ENCODE measurements at places on chromosomes 1 and 21. TPM values are rescaled to one million over a fixed set of nuclear protein-coding genes. Genes with fewer than 3 reads are reported as not detected.

DNA sequence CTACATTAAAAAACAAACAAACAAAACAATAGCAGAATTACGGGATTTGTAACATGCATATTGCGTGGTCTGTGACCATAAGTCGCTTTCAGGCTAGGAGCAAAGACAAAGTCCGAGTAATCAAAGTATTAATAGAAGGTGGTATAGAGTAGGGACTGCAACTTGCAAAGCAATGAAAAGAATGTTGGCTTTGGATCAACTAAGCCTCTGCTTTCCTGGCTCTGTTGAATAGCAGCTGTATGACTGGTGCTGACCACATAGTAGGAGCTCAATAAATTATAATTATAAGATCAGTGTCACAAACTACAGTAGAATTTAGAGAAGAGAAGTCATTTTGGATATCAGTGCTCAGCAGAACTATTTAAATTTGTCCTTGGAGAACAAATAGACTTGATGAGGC is 586.4 kb downstream of the DPYD start:
- peak; percentile 91 for DNase-seq

- peak; percentile 56 for DNase-seq
Observed at GRCh38 chr1:15304708-15305467, 57.9 kb downstream of the FHAD1 start.

DNA sequence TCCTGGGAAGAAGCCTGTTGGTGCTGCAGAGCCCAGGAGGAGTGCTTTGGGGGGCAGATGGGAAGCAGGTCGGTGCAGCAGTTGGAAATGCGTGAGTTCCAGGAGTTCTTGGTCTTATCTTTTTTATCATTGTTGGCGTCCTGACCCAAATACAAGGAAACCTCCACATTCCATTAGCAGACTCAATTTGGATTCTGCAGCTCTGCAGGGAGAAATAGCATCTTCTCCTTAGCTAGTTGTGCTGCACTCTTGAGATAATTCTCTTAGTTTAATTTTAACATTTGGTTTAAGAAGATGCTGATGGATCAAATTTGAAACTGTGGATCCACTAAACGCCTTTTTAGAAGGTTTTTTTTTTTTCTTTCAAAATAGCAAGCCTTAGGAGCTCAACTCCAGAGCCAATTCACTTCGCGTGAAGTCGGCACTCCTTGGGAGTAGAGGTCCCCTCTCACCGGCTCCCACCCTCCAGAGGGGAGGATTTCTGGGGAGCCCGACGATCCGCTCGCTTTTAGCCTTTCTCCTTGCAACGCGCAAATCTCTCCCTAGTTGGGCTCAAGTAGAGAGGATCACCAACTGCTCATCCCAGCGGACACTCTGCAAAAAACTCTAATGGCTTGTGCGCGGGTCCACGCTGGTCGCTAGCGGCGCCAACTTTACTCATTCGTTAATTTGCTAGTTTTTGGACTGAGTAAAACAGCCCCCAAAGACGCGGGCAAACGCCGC is 1.3 kb downstream of the PLD5 start:
- DNase-seq: no peak

Gene KPRP
- not detected for total RNA-seq

- no peak for DNase-seq
Observed at GRCh38 chr1:33886496-33886895, 22.6 kb downstream of the HMGB4 start.

DNA sequence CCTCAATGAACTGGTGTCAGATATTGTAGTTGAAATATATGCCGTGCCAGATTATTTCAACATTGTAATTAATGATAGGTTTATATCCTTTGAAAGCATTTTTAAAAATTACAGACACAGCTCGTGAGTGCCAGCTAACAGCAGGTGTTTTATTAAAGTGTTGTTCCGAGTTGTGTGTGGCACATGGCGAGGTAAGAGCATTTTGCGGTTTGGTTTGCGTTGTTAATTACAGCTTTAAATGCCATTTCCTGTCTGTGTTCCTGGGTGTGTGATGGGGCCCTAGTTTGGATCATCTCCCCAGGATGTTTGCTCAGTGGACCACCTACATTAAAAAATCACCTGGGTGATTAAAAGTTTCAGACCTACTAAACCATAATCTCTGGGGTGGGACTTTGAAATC is 97.4 kb downstream of the PRDM2 start:
- no peak for DNase-seq

GRCh38 chr21:34280389-34280795 is 83.4 kb upstream of the KCNE2 start:
- no peak for DNase-seq

Gene QSOX1
- total RNA-seq: 93.3 TPM

All from IMR-90 (cell line).